ENCODE measurements at places on chromosomes 5 and 9.

DNA sequence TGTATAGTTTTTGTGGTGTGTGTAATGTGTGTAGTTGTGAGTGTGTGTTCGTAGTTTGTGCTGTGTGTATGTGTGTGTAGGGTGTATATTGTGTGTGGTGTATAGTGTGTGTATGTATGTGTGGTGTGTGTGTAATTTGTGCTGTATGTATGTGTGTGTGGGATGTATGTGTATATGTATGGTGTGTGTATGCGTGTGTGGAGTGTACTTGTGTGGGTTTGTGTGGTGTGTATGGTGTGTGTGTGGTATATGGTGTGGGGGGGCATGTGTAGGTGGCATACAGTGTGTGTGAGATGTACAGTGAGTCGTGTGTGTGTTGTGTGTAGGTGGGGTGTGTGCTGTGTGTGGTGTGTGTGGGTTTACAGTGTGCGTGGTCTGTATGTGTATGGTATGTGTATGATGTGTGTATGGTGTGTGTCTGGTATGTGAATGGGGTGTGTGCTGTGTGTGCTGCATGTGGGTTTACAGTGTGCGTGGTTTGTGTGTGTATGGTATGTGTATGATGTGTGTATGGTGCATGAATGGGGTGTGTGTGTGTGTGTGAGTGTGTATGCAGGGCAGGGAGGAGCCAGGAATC is 125.2 kb downstream of the GADD45G start:
- DNase-seq, result no peak

DNA sequence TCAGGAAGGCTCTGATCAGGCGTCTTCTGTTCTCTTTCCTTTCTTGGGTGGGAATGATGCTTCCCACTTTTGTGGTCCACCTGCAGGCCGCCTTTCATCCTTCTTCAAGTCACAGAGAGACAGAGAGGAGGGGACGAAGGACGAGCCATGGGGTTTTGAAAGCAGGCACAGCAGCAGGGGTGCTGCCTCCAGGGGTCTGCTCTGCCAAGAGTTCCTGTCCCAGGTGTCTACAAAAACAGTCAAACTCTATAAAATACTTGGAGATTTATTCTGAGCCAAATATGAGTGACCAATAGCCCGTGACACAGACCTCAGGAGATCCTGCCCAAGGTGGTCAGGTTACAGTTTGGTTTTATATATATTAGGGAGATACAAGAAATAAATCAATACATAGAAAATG is 34.5 kb upstream of the LCP2 start:
- DNase-seq, result no peak

GRCh38 chr9:33233626-33234342 is 6.2 kb upstream of the SPINK4 start:
- no peak for DNase-seq

GRCh38 chr5:142601432-142601831 is 84.5 kb downstream of the FGF1 start:
- no peak for DNase-seq

DNA sequence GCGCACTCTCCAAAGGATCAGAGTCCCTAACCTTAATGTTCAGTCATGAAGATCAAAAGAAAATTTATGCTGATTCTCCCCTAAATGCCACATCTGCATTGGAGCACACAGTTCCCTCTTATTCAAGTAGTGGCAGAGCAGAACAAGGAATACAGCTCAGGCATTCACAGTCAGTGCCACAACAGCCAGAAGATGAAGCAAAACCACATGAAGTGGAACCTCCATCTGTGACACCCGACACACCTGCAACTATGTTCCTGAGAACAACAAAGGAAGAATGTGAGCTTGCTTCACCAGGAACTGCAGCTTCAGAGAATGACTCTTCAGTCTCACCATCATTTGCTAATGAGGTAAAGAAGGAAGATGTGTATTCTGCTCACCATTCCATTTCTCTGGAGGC is 40.0 kb downstream of the CMYA5 start:
- no peak for DNase-seq

GRCh38 chr9:99515093-99515492 is 293.0 kb downstream of the SEC61B start:
- no peak for DNase-seq

GRCh38 chr5:160188141-160189015 is 40.9 kb upstream of the FABP6 start:
- DNase-seq, result no peak

DNA sequence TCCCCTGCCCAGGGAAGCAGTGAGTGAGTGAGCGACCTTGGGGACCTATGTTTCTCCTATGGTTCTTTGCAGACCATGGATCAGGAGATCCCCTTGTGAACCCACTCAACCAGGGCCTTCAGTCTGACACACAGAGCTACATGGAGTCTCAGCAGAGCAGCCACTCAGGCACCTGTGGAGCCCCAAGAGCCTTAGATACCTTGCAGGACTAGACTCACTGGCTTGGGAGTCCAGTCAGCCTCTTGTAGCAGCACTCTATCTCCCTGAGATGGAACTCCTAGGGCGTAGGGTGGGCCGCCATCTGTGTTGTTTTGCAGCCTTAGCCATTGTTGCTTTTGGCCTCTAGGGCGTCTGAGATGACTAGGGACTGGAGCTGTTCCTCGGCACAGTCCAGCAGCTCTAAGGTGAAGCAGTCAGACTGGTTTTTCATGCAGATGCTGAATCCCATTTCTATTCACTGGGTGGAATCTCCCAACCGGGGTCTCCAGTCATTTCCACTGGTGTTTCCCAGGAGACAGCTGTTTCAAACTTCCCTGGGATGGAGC is 284.6 kb upstream of the RPS23 start:
- DNase-seq, result no peak

- DNase-seq, result no peak
These were observed 48.3 kb upstream of the ICE1 start for GRCh38 chr5:5374009-5374715.
